Kidney glomerular epithelial cell (primary cell): ENCODE measurements at places on chromosomes 5 and 9.

GRCh38 chr9:19184144-19184917, 46.2 kb upstream of the DENND4C start:
- peak; percentile 90 for DNase-seq

GRCh38 chr5:620586-621180, 8.5 kb downstream of the CEP72 start:
- DNase-seq = no peak

- no peak for DNase-seq
Measured at GRCh38 chr5:154158379-154158737, 32.2 kb upstream of the GALNT10 start.

DNA sequence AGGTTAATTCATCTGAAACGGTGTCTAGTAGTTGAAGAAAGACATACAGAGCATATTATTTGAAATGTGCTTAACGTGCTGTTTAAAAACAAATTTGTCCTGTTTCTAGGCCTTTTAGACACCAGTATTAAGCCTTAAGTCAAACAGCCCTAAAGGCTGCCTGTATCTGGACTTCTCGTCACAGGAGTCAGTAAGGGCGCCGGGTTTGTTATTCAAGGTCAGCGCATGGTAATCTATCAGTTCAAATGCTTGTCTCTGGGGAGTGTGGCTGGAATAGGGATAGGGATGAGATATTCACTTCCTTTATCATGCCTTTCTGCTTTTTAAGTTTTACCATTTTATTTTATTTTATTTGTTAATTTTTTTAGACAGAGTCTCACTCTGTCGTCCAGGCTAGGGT, 9.4 kb upstream of the CNOT6 start:
- no peak for DNase-seq

DNA sequence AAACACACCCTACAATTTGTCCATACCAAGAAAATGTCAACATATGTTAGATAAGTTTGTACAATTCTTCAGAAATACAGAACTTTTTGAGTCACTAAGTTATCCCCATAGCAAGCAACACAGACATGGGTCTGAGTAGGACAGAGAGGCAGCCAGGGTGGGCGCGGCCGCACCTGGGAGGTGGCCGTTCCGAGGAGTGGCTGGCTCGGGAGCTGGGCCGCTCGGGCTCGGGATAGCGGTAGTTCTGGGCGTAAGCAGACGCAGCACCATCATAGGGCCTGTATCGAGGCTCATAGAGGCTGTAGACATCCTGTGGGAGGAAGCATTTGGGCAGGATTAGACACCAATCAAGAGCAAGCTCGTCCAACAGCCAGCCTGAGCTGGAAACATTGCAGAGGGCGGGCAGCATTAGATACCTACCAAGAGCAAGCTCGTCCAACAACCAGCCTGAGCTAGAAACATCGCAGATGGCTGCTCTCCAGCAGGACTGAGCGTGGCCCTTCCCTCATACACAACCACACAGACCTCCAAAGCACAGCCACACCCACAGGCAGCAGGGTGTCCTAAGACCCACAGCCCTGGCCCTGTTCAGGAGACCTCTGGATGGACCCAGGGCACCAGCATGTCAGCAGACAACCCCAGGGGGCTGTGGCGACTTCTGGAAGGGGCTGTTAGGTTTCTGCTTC, 10.9 kb downstream of the SEC16A start:
- DNase-seq = no peak

- DNase-seq = no peak
Measured at GRCh38 chr9:135225619-135226228, 138.3 kb downstream of the OLFM1 start.
